HCT116 (cell line): ENCODE measurements at places on chromosomes 1 and 21.

- no peak for DNase-seq
Observed at GRCh38 chr1:76176000-76176399, 101.5 kb downstream of the ST6GALNAC3 start.

DNA sequence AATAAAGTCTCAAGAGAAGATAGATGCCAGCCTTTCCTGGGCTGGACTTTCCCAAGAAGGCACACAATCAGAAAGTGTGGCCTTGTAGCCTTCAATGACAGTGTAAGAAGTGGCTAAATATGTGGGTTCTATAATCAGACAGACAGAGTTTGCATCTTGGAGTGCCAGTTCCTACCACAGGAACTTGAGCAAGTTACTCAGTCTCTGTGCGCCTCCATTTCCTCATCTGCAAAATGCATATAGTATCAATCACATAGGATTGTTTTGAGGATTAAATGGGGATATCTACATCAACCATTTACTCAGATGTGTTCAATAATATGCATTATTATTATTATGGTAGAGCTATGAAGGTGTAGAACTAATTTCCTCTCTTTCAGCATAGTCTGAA, 176.8 kb upstream of the PTBP2 start:
- no peak for DNase-seq

GRCh38 chr1:17118706-17119075, 560 bp downstream of the PADI2 start:
- no peak for DNase-seq

GRCh38 chr1:110420874-110421793, 13.6 kb upstream of the LAMTOR5 start:
- DNase-seq = no peak

DNA sequence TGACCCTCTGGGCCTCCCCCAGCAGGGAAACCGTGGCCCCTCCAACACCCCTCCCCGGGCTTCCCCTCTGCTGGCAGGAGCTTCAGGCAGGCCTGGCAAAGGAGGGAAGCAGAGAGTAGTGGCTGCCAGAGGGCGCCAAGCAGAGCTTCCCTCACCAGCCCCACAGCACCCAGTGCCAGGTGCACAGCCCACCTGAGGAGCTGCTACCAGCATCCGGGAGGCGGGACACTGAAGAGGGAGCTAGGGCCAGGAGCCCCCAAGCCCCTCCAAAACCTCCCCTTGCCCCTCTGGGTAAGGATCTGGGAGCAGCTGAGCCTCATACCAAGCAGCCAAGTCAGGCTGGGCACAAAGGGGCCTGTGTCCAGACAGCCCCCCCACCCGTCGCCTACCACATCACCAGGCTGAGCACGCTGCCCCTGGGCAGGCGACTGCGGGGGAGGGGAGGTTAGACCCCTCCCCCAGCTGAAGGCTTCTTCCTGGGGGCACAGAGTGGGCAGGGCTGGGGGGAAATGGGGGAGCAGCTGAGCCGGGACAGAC, 19.6 kb downstream of the CCDC24 start:
- DNase-seq = no peak

- DNase-seq = no peak
Observed at GRCh38 chr1:116514708-116515525, 55.9 kb downstream of the CD58 start.

GRCh38 chr1:243926299-243926698, 76.3 kb upstream of the AKT3 start:
- no peak for DNase-seq

GRCh38 chr1:23446661-23447310, 22.2 kb upstream of the TCEA3 start:
- DNase-seq = no peak
